NCI-H226 (cell line): ENCODE measurements at places on chromosomes 3 and 15.

DNA sequence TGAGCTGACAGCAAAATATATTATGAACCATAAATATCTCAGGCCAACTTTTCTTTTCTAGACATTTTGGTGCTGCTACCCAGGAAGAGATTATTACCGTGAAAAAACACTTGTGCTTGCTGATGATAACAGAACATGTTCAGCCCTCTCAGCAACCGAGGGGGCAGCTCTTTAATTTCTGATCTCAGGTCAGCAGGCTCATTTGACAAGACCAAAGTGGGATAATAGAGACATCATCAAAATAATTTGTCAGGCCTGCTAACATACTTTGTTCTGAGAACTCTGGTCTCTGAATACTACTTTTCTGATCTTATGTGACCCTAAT lies 645.9 kb upstream of the KCNMB2 start:
- no peak for DNase-seq

DNA sequence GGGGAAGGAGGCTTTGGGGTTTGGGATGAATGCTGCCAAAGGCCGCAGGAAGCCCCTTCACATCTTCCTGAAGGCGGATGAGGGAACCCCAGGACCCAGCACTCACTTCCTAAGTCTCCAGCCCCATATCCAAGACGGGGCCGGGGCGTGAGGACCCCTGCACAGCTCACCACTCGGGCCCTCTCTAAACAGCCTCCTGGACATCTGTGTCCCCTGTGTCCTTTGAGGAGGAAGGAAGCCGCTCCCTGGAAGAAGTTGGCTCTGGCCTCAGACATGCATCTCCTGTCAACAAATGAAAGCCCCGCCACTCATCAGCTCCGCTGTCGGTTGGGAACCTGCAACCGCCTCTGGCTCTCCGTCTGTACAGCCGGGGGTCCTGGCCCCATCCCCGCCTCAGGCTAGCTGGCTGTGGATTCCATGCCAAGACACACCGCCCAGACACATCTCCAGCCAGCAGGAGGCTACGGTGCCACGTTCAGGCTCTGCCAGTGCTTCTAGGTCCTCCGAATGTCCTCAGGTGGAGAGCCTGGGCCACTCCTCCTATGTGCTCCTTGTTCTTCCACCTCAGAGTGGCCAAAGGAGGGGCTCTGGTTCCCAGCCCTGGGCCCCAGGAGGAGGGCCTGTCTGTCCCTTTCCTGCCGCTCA lies 140.0 kb upstream of the MEF2A start:
- no peak for DNase-seq

GRCh38 chr3:105473521-105474223 lies 107.0 kb downstream of the ALCAM start:
- DNase-seq, result peak; percentile 90

- no peak for DNase-seq
These were observed 72.9 kb downstream of the RPN1 start for GRCh38 chr3:128577711-128578110.

- DNase-seq, result no peak
These were observed 11.6 kb downstream of the CCNL1 start for GRCh38 chr3:157148196-157148889.
